GM18507 (cell line): ENCODE measurements at places on chromosomes 7 and 10.

DNA sequence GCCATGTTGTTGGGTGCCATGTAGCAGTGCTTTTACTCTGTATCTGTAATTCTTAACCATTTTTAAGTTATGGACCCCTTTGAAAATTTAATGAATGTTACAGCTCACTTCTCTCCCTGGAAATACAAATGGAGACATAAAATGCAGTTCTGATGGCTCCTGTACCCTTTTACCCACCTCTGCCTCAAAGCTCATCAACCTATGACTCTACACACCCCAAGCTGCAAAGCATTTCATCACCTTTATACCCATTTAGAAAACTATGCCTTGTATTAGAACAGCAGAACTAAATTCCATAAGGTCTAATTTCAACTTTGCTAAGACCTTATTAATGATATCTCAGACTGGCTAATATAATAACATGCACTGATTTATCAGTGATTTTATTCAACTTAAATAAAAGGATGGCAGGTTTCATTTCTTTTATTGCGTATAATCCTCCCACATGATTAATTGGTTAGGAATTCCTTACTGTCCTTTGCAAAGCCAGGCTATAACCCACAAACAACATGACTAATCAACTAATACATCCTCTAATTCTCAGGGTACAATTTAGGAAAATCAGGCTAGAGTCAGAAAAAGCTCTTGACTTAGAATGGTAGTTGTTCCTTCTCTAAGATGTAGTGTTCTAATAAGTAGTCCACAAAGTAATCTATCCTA, 68.1 kb downstream of the CPEB3 start:
- DNase-seq = no peak

DNA sequence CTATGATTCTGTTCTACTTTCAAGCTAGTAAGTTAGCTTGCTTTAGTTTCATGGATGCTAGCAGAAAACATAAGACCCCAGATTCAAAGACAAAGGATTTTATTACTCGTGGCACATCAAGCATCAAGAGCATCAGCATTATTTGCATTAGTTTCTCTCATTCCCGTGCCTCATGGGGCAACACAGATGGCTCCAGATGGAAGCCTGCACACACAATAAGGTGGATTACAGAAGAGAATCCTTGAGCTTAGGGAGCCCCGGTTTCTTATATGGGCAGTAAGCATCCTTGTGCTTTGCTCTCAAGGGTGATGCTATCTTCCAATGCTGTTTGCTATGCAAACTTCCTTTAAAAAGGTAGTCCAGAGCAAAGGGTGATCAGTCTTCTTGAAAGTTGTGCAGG, 10.7 kb upstream of the CAPZA2 start:
- DNase-seq = no peak

GRCh38 chr7:66279912-66280311, 74.8 kb downstream of the TPST1 start:
- DNase-seq = no peak

DNA sequence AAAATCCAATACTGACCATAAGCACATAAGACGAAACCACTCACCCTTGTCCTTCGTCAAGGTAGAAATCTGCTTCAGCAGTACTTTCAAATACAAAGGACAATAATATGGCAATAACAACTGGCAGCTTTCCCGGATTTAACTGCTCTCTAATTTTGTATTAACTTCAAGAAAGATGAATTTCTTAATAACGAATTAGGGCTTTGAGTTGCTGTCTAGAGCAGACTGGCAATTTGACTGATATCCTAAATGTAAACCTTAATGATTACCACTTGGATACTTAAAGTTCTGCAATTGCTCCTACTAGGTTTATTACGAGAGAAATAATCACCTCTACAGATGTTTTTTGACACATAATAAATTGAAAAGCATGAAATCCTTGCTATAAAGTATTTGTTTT, 418.7 kb downstream of the MAGI2 start:
- no peak for DNase-seq

DNA sequence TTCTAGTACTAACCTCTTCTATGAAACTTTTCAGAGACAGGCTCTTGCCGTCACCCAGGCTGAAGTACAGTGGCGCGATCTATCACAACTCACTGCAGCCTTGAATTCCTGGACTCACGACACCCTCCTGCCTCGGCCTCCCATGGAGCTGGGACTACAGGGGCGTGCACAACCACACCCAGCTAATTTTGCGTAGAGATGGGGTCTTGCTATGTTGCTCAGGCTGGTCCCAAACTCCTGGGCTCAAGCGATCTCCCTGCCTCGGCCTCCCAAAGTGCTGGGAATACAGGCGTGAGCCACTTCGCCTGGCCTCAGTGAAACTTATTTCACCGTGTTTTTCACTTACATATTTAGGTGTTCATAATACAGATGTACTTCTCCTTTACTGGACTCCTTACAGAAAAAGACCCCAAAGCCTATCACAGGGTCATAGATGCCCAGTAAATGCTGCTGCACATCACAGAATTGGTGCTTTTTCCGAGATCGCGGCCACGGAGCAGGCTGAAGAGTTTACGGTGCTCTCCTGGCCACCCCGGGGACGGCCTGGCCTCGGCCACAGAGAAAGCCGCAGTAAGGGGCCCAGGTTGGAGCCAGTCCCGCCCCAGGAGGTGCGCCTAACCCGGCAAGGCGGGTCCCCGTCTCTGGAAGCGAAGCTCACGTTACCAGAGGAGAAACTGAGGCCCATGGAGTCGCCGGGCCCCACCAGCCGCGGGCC, 595 bp downstream of the TBL2 start:
- no peak for DNase-seq

DNA sequence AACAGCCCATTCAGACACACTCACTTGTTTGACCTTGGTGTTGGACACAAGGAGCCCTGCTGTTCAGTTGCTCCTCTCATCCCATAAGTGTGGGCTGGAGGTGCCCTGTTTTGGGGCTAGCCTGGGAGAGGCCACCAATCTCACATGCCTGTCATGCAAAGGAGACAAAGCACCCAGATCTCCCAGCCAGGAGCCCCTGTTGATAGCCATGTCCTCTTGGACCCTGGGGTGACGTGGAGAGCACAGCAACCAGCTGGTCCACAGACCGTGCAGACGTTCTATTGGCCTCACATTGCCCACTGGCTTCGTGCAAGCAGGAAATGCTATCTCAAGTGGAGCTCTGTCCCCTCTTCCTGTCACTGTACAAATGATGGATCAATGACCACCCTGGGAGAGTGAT, 240.8 kb downstream of the RPS24 start:
- no peak for DNase-seq

GRCh38 chr10:49735161-49735560, 27.0 kb downstream of the OGDHL start:
- no peak for DNase-seq

DNA sequence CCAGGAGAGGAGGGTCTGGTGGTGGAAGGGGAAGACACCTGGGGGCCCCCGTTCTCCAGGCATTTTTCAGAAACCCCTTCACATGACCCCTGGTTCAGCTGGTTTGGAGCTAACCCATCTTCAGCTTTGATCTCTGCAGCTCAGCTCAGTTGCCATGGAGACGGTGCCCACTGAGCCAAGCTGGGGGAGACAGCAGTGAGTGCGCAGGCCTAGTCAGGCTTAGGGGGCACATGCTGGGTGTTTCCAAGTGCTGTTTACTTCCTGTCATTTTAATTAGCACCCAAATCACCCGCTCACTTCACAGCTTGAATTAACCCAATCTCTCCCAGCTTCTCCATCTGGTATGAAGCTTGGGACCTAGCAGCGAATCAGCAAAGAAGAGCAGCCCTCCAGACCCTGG, 9.0 kb downstream of the SPOCK2 start:
- DNase-seq = no peak

GRCh38 chr7:149853157-149853556, 15.0 kb downstream of the ZNF862 start:
- DNase-seq = no peak

- no peak for DNase-seq
Observed at GRCh38 chr10:3776796-3777571, 8.0 kb downstream of the KLF6 start.

- DNase-seq = peak; percentile 46
Observed at GRCh38 chr10:44878706-44879530, 32.2 kb upstream of the TMEM72 start.

DNA sequence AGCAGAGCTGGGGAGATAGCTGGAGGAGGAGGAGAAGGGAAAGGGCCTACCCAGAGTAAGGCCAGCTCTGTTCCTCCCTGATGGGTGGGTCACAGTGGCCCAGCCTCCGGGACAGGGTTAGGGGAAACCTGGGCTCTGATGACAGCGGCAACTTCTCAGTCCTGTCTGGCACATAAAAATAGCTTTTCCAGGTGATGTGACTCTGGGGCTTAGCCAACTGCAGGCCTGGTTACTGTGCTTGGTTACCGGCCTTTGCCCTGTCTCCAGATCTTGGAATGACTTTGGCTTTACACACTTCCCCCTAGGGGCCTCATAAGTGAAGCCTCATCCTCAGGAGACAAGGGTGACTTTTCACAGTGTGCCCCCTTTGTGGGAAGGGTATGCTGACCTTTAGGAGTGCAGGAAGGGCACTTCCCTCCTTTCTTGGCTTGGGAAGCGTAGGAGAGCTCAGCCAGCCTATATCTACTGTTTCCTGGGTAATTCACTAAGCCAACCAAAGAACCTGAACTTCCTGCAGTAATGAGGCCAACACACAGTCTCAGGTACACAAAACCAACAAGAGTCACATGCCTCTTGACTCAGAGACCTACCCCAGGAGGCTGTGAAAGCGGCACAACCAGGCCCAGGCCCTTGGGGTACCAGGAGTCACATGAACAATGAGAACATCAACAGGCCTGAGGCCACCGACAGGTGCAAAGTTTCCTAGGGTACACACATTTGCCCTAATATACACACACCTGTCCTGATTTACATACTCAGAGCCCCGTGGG, 11.7 kb upstream of the HILPDA start:
- no peak for DNase-seq

GRCh38 chr7:154177584-154177983, 125.4 kb downstream of the DPP6 start:
- no peak for DNase-seq

GRCh38 chr10:19302117-19302516, 253.5 kb downstream of the MALRD1 start:
- DNase-seq = no peak

GRCh38 chr7:14637968-14638367, 264.6 kb downstream of the DGKB start:
- DNase-seq = no peak

DNA sequence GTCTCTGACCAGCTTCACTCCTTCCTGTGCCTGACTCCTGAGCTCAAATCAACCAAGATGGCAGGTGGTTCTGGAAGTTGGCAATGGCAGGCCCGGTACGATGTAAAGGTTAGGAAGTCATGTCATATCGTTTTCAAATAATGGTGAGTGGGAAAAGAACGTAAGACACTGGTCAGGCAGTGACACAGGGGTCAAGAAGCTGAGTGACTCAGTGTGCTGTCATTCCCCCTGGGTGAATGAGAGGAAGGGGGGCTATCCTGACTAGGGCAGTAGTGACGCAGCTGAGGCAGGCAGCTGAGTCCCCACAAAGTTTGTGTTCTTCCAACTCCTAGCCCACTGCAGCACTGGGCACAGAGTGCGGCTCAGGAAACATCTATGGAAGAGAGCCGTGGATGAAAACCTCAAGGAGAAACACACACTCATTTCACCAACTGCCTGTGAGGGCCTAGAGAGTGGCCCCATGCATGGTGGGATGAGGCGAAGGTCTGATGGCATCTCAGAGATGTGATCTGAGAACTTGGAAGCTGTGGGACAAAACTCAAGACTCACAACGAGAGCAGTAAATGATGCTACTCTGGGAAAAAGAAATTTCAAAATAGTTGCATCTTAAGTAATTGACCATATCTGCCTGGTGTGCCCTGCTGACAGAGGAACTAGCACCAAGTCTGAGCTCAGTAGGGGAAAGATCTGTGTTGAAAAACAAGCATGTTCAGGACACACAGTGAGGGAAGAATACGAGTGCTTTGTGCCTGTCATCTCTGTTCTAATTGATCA, 23.2 kb downstream of the CREB3L2 start:
- DNase-seq = no peak

GRCh38 chr7:95871075-95871848, 98.9 kb downstream of the DYNC1I1 start:
- peak; percentile 9 for DNase-seq

GRCh38 chr10:29804025-29804852, 169.5 kb upstream of the SVIL start:
- DNase-seq = no peak
